ENCODE measurements at places on chromosomes 2 and 18.

- no peak for DNase-seq
Observed at GRCh38 chr18:24918257-24918656, 433.7 kb downstream of the ZNF521 start.

DNA sequence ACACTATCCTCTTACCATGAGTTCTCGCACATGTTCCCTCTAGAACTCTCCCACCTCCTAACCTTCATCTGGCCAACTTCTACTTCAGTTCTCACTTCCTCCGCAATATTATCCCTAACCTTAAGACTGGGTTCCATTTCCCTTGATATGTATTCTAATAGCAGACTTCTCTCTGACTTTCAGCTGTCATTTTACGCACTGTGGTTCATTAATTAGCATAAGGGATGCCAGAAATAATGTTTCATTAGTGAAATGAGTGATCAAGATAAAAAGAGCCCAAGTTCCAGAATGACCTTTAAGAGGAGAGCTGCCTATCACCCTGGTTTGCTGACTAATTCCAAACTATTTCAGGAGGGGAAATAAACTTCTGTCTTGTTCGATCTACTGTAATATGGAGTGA lies 108.6 kb upstream of the CCDC150 start:
- DNase-seq: no peak

DNA sequence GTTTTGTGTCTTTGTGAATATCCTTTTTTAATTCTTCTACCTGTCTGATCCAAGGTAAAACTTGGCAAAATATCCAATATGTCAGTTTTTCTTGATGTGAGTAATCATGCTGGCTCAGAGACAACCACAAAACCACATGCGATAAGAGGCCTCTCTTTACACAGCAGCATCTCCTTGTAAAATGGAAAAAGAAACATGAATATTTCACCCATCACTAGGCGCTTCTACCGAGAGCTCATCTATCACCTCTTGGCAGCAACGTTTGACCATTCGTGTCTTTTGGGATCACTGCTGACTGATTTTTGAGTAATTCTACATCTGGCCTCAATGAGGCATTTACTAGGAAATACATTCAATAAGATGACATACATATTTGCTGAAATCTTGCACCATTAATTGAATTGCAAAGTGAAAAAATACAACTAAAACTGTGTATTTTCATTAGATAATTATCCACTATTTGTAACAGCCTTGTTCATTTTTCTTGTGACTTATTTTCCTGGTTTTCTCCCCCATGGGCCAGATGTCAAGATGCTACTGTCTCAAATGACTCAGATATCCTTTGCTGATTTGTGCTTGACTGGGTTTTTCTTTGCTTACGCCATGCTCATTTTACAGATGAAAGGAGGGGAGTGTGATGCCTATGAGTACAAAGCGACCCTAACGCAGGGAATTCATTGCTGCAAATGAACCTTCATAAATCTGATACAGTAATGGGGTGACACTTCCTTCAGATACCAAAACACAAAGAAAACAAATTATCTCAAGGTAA lies 467.5 kb downstream of the FBXO15 start:
- no peak for DNase-seq

- DNase-seq: no peak
Observed at GRCh38 chr18:35775887-35776286, 194.3 kb downstream of the GALNT1 start.

GRCh38 chr2:217150236-217150635 lies 290.4 kb upstream of the TNP1 start:
- no peak for DNase-seq

DNA sequence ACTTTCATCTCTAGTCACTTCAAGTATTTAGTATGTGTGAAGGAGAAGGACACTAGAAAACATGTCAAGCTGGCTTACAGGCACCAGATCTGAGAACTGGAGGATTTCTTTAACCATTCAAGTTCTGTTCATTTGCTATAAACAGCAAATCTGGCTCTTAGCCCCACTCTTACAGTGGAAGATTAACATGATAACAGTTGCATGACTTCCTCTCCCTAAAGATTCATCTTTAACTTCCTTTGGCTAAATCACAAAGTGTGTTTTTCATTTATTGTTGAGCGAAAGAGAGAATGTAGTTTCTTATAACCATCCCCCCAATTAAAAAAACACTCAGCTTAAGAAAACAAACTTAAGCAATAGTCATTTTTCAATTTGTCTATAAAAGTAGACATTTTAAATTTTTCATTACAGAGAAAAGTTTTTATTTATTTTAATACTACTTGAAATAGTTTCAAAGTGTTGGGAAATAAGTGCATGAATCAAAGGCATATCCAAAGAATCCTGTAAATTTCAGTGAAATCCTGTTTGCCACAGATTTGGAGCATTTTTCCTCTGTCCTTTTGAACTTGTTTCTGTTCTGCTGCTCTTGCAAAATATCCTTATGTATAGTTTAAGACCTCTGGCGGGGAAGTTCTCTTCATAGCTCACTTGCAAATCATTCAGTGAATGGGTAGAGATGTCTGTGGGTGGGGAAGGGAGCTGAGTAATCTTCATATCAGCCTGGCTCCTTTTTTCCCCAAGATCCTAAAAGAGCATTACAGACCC lies 241.0 kb upstream of the RBBP8 start:
- DNase-seq: no peak

GRCh38 chr18:74196220-74197119 lies 48.1 kb downstream of the TIMM21 start:
- DNase-seq: peak; percentile 43
